Activated CD8-positive, alpha-beta memory T cell treated with anti-CD3 and anti-CD28 coated beads for 4 hours (primary cell): ENCODE measurements at places on chromosomes 2 and 18.

DNA sequence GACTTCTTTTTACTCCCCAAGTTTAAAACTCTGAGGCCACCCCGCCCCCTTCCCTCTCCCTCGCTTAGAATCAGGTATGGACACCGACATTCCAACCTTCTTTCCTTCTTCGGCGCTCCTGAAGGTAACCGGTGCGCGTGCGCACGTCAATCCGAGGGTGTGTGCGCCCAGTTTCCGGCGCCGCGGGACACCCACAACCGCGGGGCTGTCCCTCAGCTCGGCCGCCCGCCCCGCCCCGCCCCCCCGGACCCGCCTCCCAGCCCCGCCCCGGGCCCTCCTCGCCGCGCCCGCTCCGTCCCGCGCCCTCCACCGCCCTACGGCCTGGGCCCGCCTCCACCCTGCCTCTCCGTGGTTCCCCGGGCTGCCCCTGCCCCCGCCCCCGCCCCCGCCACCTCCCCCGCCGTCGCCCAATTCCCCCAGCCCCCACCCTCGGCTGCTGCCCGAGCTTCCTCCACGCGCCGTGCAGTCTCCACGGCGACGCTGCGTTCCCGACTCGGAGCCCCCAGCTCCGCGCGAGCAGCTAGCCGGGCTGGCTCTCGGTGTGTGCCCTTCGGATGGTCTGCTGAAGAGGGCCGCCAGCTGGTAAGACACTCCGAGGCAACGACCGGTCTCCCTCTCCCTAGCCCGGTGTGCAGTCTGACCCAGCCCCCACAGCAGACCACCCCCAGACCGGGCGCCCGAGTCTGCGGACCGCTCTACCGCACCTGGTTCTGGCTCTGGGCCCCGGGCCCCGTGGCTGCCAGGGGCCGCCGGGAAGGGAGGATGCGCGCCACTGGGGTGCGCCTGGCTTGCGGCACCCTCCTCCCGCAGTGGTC is 635 bp downstream of the ERICH2 start:
- peak; percentile 40 for DNase-seq

- DNase-seq, result no peak
Observed at GRCh38 chr2:10003206-10004125, 39.9 kb upstream of the KLF11 start.

DNA sequence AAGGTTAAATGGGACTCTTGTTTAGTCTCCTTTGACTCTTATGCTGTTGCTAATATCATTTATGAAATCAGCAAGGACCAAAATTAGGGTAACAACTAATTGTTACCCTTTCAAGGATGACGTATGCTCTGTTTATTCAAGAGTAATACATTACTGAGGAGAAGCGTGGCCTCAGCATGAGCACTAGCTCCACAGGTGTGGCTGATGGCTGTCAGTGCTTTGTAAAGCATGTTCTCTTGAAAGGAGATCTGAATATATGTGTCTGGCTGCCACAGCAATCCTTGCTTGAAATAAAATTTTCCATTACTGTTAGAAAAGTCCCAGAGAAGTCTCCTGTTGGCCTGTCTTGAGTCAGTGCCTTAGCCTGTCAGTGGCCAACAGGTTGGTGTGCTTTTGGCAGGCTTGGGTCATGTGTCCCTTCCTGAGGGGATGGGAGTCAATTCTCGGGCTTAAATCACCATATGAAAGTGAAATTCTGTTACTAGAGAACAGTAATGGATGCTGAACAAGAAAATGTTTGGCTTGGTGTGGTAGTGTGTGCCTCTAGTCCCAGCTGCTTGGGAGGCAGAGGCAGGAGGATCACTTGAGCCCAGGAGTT is 32.7 kb downstream of the ABI2 start:
- DNase-seq, result no peak

- no peak for DNase-seq
Observed at GRCh38 chr2:100773538-100773937, 46.4 kb upstream of the NPAS2 start.

GRCh38 chr2:212154477-212154878 is 384.1 kb downstream of the ERBB4 start:
- no peak for DNase-seq

DNA sequence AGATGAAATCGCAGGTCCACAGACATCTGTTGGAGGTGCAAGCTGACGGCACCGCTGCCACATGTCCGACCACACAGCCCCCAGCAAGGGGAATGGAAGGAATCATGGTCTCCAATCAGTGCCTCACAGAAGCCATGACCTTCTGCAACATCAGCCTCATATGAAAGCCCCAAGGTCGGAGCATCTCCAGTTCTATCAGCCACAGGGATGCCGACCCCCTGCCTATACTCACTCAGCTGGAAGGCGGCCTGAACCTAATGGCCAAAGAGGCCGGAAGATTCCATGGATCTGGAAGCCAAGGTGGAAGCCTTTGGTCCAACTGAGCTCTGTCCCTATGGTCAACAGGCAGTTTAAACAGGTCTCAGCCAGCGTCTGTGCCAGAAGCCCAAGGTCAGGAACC is 278.8 kb downstream of the TNS1 start:
- DNase-seq, result no peak

DNA sequence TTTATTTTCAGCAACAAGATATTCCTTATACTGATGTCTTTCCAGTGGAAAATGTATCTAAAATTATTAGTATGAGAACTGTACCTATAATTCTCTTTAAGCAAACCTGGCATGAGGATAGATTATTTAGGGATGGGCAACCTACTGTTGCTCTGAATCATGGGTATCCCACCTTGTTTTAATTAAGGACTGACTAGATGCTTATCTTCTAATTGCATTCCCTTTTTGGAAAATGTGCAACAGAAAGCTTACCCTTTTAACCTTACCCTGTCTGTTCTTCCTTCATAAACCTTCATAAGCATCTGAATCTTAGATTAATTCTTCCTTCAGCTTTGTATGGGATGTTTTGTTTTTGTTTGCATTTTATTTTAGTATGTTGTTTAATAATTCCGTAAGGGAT is 110.3 kb downstream of the TAF4B start:
- DNase-seq, result no peak

GRCh38 chr18:44683556-44683955 is 2.9 kb downstream of the SETBP1 start:
- DNase-seq, result no peak

DNA sequence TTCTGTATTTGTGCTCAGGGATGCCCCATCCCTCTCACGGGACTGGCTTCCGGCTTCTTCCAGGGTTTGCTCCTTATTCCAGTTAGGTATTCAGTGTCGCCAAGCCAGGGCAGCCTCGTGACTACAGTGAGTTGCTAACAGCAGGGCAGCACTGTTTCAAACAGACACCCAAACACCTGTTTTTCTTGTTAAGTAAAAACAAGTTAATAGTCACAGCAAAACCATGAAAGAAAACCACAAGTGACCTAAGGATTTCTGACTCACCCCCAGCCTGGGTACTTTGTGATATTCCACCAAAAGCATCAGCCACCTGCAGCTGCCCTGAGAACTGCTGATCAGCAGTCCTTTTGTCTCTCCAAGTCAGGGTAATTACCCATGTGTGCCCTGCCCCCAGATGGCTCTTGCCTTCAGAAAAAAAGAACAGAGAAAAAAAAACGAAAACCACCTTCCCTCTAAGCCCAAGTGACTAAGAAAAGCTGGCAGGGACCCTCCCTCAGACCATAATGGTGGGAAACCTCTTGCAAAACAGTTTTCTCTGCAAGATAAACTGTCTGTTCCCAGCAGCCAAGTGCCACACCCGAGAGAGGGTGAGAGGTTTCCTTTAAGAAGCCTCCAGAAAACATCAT is 178.2 kb downstream of the ANAPC1 start:
- peak; percentile 13 for DNase-seq

DNA sequence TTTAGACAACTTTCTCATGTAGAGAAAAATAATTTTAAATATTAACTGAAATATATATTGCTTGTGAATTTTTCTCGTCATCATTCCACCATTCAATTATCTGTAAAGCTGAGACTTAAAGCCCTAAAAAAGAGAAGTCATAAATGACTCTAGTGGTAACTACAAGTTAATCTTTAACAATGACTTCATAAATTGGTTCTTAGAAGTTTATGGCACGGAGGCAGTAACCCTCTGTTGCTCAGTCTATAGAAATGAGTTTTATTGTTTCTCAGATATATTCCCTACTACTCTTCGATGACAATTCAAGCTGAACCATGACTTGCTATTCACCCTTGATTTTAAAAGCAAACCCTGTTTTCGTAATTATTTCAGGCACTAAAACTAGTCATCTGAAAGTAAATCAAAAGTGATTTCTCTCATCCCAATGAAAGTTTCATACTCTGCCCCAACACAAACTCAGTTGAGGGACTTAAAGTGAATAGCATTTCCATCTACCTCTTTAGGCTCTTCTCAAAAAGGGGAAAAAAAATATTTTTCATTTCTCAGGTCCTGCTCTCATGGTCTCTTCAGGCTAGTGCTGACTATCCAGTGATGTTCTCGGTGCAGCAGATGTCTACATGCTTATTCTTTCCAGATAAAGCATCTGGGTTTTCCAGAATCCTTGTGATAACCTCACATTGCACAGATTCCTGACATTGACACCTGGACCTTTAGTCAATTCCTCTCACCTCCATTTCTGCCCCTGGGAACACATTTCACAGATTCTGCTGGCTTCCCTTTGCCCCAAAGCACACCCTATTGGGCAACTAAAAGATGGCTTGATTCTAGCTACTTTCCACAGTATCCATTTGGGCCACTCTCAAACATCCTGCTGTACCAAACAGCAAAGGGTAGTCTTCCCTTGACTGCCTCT is 207.8 kb upstream of the LRATD1 start:
- DNase-seq, result no peak

DNA sequence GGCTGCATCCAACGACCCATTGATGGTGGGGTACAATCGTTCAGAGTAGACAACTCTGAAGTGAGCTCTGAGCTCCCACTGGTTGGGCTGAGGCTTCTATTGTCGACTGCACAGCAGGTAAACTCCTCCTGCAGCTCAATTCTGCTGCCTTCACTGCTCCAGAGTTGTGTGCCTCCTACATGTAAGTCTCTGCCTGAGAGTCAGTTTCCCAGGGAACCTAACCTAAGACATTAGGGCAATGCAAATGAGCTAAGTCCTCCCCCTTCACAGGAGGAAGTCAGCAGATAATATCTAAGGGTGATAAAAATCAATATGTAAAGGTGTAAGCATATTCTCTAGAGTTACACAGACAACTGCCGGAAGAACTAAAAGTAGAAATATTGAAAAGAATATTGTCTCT is 22.5 kb upstream of the ACYP2 start:
- DNase-seq, result no peak

DNA sequence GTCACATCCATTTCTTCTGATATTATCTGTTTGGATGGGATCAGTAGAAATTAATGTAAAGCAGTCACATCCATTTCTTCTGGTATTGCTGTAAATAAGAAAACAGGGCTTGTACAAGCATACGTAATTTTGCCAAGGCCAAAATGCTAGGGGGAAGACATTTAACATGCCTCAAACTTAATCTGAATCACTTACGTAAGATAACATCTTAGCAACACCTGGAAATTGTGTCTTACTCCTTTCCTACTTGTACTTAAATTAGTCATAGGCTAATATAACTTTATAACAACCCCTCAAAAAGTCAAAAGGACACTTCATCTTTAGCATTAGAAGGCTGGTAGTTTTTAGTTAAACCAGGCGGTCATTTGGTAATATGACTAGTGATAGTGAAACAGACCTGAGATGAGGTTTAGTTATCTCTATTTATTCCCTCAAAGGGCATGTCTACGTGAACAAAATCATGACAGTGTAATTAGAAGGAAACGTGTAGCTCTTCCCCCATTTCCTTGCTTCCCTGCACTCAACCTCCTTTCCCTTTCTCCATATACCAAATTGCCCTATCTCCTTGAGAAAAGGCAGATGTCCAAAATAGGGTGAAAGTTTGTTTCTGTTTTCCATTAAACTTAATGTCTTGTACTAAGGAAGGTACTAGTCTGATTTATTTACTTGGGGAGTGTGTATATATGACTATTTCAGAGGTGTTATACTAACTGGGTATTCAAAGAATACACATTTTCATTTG is 99.3 kb upstream of the FZD5 start:
- DNase-seq, result no peak

DNA sequence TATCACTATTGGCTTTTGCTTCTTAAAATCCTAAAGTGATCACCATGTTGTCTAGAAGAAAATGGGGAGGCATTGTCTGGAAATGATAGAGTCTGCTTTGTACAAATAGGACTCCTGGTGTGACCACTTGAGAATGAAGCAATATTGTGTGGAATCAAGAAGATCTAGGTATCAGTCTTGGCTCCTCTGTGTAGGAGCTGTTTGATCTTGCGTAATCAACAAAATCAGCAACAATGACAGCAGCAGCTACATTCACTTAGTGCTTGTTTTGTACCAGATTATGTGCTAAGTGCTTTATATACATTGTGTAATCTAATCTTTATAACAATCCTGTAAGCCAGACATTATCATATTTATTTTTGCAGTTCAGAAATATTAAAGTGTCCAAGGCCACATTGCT is 17.8 kb downstream of the NCOA1 start:
- no peak for DNase-seq

DNA sequence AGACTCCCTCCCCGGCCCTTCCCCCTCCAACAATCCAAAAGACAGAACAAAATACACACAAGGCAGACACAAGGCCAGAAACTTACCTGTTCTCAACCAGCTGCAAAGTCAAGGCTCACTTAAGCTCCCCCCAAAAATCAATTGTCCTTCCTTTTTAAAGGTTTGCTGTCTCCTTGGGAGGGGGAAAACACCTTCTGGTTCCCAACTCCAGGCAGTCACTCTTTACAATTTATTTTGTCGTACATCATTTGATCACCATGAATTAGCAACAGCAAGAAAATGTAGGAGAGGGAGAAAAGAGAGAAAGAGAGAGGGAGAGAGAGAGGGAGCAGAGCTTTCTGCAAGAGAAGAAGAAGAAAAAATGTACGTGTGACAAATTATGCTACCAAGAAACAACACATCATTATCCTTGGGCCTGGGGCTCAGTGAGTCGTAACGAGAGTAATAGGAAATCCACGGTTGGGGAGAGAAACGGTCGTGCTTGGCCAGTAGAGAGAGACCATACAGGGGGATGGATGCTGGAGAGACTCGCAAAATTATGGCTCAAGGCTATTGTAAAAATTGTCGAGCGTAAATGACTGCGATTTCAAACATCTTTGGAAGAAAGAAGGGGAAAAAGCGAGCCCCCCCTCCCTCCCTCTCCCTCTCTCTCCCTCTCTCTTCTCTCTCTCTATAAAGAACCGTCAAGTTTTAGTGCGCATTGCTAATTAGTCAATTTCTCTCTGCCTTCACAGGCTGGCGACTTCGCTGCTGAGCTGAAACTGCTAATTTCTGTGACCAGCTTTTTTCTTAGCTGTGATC is at the start of gene KLHL14:
Gene KLHL14 (minus strand): TSS at position 443 of the 801 bp plus-strand sequence. CDS start 2,432 bp downstream, outside the sequence.
- DNase-seq, result no peak

- no peak for DNase-seq
Observed at GRCh38 chr2:127321303-127321702, 27.4 kb upstream of the ERCC3 start.

- DNase-seq, result no peak
Observed at GRCh38 chr2:73970850-73971471, 13.7 kb upstream of the TET3 start.

GRCh38 chr2:128623776-128624761 is 305.4 kb upstream of the HS6ST1 start:
- no peak for DNase-seq

DNA sequence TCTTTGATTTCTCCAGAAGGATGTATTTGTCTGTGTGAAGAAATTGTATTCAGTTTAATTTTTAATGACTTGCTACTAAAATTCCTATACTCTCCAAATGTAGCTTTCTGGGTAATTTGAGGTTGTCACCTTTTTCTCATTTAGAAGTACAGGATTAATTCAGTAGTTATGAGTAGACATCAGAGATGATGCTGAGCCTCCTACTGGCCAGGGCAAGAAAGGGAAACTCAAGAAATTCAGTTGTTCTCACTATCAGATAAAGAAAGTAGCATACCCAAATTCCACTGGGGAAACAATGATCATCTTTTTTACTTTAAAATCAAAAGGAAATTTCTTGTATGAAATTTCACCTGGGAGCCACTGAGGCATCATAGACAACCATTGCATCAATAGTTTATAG is 199.4 kb downstream of the SATB2 start:
- DNase-seq, result no peak
